ENCODE measurements at places on chromosomes 5 and 9.

DNA sequence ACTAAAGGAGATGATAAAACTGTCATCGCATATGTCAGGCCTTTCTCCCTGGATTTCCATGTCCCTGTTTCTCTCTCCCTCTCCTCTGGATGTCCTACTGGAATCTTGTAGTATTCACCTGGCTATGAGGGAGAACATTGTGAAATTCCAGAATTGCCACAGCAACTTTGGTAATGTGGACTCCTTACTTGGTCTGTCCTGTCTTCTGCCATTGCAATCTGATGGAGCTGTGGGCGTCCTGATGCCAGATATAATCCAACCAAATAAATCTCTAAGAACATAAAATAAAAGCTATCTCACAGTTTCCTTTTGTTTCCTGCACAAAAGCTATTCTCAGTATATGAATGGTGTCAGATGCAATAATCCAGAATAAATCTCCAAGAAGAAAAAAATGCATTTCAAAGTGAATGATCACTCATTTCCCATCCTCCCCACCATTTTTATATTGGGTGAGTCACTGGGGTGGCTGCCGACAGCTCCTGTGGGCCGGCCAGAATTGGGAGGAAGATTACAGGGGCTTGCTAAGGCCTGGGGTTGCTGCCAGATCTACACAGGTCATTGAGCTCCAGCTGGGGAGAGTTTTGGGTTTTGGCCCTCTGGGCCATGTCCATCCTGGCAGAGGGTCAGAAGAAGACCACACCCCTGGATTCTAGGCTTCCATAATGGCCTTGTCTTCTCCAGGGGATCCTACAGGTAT, 160.7 kb upstream of the PITX1 start:
- no peak for DNase-seq

DNA sequence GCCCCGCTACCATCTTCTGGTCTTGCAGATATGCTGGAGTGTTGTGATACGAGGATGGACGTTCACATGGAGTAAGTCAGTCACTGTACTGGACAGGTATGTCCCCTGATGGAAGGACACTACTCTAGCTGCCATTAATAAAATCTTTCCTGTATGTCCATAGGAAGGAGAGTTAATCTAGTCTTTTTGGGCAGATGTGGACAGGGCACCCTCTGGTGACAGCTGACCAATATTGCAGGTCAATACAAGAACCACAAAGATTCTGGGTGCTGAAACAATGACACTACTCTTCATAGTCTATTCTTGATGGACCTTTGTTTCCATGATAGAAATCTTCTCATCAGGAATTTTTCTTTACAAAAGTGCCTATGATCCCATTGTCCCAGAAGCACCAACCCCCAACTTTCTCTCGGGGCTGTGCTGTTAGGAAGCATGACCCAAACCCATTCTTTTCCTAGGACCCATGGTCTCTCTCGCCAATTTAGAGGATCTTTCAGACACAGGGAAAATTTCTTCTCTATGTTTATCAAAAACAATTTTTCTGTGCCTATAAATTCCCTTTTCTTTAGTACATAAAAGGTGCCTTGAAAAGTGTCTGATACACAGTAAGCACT, 376.9 kb downstream of the DTWD2 start:
- DNase-seq, result no peak

DNA sequence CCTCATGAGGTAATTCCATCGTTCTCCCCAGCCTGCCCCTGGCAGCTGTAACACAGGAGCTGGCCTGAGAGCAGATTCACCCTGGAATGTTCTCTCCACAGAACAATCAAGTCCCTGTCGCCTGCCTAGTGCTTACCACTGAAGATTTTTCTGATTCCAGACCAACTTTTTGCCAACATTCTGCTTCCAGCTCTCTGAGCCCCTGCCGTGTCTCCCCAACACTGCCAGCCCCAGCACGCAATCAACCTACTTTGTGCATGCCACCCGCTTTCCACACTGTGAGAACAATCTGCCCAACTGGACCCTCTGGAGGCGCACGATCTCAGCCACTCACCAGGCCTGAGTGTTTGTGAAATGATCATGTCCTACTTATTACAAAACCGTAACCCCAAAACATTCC, 62.6 kb downstream of the PSMB7 start:
- no peak for DNase-seq

DNA sequence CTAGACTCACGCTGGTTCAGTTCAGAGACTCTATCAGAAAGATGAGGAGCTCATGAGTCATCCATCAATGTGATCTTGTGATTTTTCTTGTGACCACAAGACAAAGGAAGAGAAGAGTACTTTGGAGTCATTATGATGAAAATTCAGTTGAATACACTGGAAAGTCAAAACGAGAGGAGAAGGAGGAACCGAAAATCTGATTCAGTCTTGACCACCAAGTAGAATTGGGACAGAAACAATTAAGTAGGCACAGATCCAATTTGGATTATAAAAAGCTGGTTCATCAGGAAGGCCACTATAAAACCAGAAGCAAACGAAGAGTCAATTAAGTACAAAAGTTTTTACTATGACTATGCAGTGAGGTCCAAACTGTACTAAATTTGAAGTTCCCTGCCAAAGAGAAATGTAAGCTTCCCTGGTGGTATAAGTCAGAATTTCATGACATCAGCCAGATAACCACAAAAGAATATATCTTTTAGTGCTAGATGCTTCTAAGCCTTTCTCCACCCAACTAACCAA, 90.9 kb downstream of the THBS4 start:
- DNase-seq, result no peak

- DNase-seq, result no peak
Measured at GRCh38 chr5:147431586-147431985, 78.3 kb downstream of the DPYSL3 start.

- no peak for DNase-seq
Measured at GRCh38 chr5:95620870-95621838, 1.3 kb downstream of the GPR150 start.

DNA sequence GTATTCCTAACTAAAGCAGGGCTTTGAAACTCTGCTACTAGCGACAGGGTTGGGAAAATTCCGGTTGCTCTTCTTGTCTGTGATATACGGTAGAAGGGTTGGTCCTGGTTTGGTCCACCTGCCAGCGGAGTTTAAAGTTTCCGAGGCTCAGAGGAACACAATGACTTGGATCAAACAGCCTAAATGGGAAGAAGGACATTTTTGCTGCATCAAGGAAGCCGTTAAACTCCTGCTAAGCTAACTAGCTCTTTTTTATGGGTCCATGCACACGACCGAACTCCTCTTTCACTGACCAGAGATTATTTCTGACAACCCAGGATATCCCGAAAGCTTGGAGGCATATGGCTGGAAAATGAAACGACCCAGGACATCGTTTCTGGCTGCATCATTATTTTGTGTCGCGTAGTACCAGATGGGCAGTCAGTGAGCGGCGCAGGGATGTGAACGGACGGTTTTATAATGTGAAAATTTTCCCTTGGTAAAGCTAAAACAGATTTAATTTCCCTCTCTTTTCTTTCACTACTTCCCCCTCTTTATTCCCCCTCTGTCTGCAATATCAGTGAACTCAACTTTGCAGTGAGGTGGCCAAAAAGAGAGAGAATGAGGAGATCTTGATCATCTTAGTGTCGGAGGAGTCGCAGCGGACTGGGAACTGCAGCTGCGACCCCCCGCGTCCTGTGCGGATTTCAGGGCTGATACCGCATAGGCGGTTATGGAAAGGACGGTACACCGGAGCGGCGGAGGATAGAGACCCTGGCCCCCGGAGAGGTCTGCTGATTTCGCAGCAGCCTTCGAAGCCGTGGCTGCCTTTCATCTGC, at the start of gene LURAP1L:
TSS of gene LURAP1L (plus strand) at position 160 of the 818 bp plus-strand sequence. CDS start 696 bp downstream, outside the sequence.
- peak; percentile 73 for DNase-seq

DNA sequence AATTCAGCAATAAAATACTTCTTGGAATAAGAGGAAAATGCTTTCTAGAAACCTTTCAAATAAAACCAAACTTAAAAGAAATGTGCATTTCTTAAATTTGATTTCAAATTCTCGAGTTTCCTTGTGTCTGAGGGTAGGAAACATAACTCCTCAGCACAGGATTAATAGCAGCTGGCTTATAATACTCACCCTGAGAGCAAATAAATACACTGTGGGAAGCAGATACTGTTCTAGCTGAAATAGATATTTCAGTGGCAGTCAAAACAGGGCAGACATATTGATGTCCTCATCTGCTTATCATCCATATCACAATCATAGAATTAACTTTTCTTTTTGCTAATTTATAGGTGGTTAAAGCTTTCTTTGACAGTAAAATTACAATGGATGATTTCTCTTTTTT, 24.1 kb upstream of the FEM1C start:
- DNase-seq, result no peak

GRCh38 chr9:3768712-3769457, 243.1 kb upstream of the RFX3 start:
- DNase-seq, result no peak

- DNase-seq, result no peak
Measured at GRCh38 chr5:166074582-166075481, 2216.6 kb upstream of the WWC1 start.

DNA sequence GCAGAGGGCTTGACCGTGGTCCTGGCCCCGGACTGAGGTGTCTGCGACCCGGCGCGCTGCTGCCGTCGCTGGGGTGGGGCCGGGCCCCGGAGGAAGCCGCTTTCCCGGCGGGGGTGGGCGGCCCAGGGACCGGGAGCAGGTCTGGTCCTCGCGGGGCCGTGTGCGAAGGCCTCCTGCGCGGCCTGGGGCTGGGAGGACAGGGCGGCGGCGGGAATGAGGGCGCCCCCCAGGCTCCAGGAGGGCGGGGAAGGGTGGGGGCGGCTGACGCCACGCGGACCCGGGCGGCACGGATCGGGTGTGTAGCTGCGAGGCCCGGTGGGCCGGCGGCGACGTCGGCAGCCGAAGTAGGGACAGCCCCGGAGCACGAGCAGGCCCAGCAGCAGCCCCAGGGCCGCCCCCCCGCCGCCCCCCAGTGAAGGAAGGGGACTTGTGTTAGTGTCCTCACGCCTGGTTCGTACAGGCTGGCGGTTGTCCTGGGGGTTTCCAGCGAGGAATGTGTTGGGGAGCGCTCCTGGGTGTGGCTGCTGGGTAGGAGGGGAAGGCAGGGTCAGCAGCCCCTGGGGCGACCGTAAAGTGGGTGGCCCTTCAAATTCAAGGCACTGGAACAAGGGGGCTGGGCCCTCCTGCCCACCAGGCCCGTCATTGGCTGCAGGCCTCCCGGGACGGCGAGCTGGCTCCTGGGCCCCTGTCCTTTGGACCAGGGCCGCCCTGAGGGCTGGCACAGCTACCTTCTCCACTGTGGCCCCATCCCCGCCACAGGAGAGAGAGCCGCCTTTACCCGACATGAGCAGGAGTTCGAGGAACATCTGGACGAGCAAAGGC, 597 bp upstream of the TMEM250 start:
- DNase-seq, result no peak

DNA sequence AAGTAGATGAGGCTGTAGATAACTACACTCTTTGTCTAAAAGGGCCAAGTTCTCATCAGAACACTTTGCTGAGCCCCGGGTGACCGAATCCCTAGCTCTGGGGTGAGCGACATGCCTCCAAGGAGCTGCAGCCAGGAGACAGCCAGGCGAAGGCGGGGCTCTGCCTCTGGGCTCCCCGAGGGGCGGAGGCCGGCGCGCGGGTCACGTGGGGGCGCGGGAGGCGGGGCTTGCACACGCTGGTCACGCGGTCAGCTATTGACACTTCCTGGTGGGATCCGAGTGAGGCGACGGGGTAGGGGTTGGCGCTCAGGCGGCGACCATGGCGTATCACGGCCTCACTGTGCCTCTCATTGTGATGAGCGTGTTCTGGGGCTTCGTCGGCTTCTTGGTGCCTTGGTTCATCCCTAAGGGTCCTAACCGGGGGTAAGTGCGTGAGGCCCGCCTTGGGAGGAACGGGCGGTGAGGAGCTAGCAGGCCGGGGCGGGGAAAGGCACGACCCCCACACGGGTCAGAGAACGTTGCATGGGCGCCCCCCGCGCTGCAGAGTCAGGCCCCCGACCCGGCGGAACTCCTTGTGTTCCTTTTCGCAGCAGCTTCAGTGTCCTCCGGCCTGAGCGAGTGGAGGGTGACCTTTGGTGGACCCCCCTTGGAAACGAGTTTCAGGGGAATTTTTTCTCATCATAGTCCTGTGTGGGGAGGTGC, at the start of gene ATP6V0E1:
TSS of gene ATP6V0E1 (plus strand) at position 230 of the 702 bp plus-strand sequence. CDS start at position 320, 90 bp downstream.
- peak; percentile 93 for DNase-seq

DNA sequence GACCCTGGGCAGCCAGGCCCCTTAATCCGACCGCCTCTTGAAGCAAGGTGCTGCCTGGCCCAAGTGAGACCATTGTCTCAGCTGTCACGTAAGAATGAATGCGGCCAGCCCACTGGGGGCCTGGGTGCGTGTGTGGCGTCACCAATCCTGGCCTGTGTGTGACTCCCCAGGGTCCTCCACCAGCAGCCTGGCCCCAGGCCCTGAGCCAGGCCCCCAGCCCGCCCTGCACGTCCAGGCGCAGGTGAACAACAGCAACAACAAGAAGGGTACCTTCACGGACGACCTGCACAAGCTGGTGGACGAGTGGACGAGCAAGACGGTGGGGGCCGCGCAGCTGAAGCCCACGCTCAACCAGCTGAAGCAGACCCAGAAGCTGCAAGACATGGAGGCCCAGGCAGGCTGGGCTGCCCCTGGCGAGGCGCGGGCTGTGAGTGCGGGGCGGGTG, 124.2 kb downstream of the WNK2 start:
- DNase-seq, result no peak

GRCh38 chr9:132943651-132944293, 644 bp downstream of the TSC1 start:
- DNase-seq, result no peak

GRCh38 chr5:143771189-143771588, 40.8 kb upstream of the HMHB1 start:
- no peak for DNase-seq

- DNase-seq, result no peak
Measured at GRCh38 chr9:128495804-128496417, 8.6 kb upstream of the GLE1 start.

GRCh38 chr5:130189961-130190360, 285.7 kb downstream of the CHSY3 start:
- no peak for DNase-seq
